Aorta (tissue), 5 donors: ENCODE measurements at places on chromosomes 16 and 17. TPM values are rescaled to one million over a fixed set of nuclear protein-coding genes. Genes with fewer than 3 reads are reported as not detected.

FOXN1 gene
- not detected for total RNA-seq

PLXDC1 gene
- 39.1 TPM for total RNA-seq

TOM1L1 gene
- 38.2 TPM for total RNA-seq

KRTAP4-12 gene
- total RNA-seq = not detected

DBNDD1 gene
- total RNA-seq = 1.1 TPM

KRTAP3-2 gene
- not detected for total RNA-seq

RUNDC3A gene
- total RNA-seq = not detected

- H3K27ac ChIP-seq = no peak overlapping the region
- no peaks in the 10 kb centered on the region for H3K4me1 ChIP-seq
- H3K36me3 ChIP-seq = no peaks in the 10 kb centered on the region
- peak; percentile 23 for DNase-seq
- no peaks in the 10 kb centered on the region for H3K27me3 ChIP-seq
These were observed 63.4 kb downstream of the LMF1 start for GRCh38 chr16:907361-907760.

GRCh38 chr16:22799113-22799512 is 14.8 kb upstream of the HS3ST2 start:
- no peaks in the 10 kb centered on the region for H3K27me3 ChIP-seq
- no peaks in the 10 kb centered on the region for H3K36me3 ChIP-seq
- DNase-seq = no peak
- H3K4me3 ChIP-seq = no peak overlapping the region
- no peaks in the 10 kb centered on the region for H3K4me1 ChIP-seq
- H3K27ac ChIP-seq = no peak overlapping the region

GRCh38 chr16:30418350-30419181 is 11.2 kb downstream of the ZNF771 start:
- H3K36me3 ChIP-seq = peaks cover 2% of the 10 kb centered on the region
- no peaks in the 10 kb centered on the region for H3K27me3 ChIP-seq
- H3K4me1 ChIP-seq = no peaks in the 10 kb centered on the region
- no peak overlapping the region for H3K27ac ChIP-seq

DNA sequence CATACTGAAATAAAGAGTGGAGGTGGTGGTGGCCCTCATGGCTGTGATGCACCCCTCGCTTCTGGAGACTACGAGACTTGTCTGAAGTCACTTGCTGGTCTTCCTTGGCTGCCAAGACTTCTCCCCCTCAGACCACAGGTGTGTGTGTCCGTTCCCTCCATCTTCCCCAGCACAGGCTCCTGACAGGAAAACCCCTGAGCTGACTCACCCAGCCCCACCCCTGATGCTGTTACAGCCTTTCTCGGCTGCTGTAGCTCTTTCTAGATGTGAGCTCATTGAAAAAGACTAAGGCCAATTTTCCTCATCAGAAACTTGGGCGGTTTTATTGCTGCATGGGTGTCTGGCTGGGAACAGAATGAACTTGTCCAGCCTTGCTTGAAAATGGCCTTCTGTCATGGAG is 296.9 kb downstream of the TMEM114 start:
- no peak for DNase-seq
- H3K27ac ChIP-seq = no peak overlapping the region
- H3K4me3 ChIP-seq = no peak overlapping the region
- no peaks in the 10 kb centered on the region for H3K36me3 ChIP-seq
- H3K27me3 ChIP-seq = no peaks in the 10 kb centered on the region

- DNase-seq = no peak
- H3K36me3 ChIP-seq = no peaks in the 10 kb centered on the region
- no peaks in the 10 kb centered on the region for H3K4me1 ChIP-seq
- no peak overlapping the region for H3K4me3 ChIP-seq
- no peak overlapping the region for H3K27ac ChIP-seq
These were observed 124.2 kb upstream of the KCNJ16 start for GRCh38 chr17:69950701-69951418.

DNA sequence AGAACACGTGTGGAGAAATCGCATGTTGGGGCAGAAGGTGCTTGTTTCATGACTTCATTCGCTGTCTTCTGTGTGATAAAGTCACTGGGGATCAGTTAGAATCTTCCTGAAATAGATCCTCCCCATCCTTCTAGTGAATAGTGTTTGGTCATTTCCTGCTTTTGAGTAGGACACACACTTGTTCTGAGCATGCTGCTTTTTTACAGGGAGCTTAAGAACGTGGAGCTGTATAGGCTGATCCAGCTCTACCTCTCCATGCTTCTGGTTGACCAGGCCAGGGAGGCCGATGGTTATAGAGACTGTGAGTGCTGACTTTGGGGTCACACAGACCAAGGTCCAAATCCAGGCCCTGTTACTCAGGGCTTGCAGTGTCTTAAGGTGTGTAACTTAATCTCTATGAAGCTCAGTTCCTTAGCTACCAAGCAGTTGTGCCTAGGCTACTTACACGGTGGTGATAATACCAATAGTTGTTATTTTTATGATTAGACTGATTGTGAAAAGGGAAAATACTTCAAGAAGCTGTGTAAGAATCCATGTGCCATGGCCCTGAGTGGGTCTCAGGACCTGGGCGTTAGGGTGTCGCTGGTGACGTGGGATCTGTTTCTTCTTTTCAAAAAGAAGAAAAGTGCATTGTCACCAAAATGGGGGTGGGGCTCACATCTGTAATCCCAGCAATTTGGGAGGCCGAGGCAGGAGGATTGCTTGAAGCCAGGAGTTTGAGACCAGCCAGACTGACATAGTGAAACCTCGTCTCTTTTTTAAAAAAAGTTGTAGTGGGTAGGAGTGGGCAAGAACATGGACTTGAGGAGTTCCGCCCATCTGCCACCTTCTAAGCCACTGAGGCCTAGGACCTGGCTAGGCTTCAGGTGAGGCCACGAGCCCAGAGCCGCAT is 64.1 kb upstream of the LGALS9 start:
- no peaks in the 10 kb centered on the region for H3K4me1 ChIP-seq
- H3K36me3 ChIP-seq = no peaks in the 10 kb centered on the region
- no peaks in the 10 kb centered on the region for H3K27me3 ChIP-seq
- no peak for DNase-seq
- no peak overlapping the region for H3K27ac ChIP-seq
- H3K4me3 ChIP-seq = no peak overlapping the region

GRCh38 chr17:9957244-9957643 is 52.2 kb upstream of the RCVRN start:
- no peaks in the 10 kb centered on the region for H3K27me3 ChIP-seq
- no peak overlapping the region for H3K27ac ChIP-seq
- no peaks in the 10 kb centered on the region for H3K4me1 ChIP-seq
- H3K36me3 ChIP-seq = no peaks in the 10 kb centered on the region
- DNase-seq = peak; percentile 13

- H3K4me3 ChIP-seq = no peak overlapping the region
- H3K4me1 ChIP-seq = no peaks in the 10 kb centered on the region
- no peaks in the 10 kb centered on the region for H3K27me3 ChIP-seq
- no peak for DNase-seq
These were observed 221.0 kb upstream of the CDH13 start for GRCh38 chr16:82405736-82406135.

DNA sequence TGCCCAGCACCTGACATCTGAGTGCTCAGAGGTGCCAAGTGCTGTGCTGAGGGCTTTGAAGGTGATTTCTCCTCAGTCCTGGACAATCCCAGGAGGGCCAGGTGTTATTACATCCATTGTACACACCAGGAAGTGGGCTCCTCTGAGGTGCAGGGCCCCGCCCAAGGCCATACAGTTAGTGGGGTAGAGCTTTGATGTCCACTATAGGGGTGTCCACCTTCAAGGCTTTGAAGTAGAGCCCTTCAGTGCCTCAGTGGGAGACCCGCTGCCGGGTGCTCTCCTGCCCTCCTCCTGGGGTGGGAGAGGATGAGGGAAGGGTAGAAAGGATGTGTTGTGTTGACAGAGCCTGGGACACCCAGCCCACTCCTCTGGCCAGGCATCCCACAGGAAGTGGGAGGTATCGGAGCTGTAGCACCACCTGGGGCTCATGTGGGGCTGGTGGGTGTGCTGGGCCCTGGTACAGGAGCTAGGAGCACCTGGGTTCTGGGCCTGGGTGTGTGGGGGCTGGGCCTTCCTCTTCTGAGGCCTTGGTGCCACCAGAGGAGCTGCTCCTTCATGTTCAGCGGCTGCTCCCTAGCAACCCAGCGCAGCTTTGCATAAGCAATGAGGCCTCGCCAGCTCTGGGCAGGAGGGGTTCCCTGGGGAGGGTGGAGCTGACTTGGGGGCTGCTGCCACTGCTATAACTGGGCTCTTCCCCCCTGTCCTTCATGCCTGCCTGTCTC is 7.4 kb downstream of the LASP1 start:
- H3K36me3 ChIP-seq = peaks cover 2% of the 10 kb centered on the region
- peaks cover 2% of the 10 kb centered on the region for H3K4me1 ChIP-seq
- no peaks in the 10 kb centered on the region for H3K27me3 ChIP-seq
- no peak overlapping the region for H3K4me3 ChIP-seq
- no peak for DNase-seq
- H3K27ac ChIP-seq = peak overlapping the region; percentile 78

DNA sequence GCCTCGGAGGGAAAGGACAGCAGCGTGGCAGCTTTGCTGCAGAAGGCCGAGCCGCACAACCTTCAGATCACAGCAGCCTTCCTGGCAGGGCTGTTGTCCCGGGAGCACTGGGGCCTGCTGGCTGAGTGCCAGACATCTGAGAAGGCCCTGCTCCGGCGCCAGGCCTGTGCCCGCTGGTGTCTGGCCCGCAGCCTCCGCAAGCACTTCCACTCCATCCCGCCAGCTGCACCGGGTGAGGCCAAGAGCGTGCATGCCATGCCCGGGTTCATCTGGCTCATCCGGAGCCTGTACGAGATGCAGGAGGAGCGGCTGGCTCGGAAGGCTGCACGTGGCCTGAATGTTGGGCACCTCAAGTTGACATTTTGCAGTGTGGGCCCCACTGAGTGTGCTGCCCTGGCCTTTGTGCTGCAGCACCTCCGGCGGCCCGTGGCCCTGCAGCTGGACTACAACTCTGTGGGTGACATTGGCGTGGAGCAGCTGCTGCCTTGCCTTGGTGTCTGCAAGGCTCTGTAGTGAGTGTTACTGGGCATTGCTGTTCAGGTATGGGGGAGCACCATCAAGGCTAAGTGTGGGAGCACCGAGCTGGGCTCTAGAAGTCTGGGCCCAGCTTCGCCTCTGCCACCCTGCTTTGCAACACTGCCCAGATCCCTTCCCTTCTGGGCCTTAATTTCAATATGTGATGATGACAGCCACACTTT is 18.6 kb downstream of the NOD2 start:
- no peaks in the 10 kb centered on the region for H3K4me1 ChIP-seq
- H3K36me3 ChIP-seq = no peaks in the 10 kb centered on the region
- peak; percentile 86 for DNase-seq

DNA sequence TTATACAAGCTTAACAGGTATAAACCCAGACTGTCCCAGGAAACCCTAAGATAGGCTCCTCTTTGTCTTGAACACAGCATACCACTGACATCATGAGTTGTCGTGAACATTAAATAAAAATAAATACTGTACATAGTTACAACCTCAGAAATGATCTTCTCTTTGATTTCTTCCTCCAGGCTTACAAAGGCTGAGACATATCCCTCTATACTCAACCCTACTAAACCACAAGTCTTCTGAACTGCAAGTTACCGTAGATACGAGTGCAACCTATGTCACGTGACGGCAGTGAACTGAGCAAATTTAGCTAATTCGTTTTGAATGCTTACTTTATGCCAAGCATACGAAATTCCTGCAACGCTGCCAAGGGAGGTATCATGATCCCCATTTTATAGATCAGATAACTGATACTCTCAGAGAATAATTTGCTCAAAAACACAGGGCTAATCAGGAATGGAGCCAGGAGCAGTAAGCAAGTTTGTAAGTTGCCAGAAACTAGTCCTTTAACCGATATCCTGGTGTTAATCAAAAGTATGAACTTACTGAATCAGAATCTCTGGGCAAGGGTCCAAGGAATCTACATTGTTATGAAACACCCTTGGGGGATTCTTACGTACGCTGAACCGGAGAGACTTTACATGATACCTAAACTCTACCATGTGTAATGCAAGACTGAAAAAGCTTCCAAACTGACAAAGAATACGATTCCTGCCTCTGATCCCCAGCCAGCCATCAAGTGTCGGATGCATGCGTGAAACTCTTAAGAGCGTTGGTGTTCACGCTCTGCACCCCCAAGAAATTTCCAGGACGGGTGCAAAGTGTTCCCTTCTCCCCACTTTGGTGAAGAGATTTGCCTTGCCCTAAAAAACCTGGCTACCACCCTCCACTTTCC is 106.2 kb downstream of the XYLT1 start:
- H3K27me3 ChIP-seq = no peaks in the 10 kb centered on the region
- no peak for DNase-seq
- no peak overlapping the region for H3K27ac ChIP-seq

DNA sequence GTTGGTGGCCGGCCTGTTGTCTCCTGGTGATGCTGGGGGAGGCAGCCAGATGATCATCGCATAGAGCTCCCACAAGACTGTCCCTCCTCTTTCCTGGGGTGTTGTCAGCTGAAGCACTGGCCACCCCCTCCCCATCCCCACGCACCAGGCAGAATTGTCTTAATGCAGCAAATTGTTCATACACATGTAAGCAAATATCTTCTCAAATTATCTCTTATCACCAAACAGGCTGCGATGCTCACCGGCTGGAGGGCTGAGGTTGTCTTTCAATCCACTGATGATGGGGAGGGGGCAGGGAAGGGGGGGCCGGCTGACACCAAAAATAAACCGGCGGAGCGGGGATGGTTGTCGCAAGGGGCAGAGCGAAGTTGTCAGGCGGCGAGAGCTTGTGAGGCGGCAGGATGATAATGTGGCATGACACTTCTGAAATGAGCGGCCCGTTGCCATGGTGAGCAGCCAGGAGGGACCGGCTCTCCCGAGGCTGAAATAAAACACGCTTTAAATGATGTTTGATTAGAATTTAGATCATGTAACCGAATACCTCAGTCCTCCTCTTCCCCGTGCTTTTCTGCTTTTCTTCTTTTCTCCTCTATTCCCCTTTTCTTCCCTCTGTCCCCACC is 59.8 kb downstream of the MRM1 start:
- DNase-seq = no peak
- H3K36me3 ChIP-seq = no peaks in the 10 kb centered on the region
- no peaks in the 10 kb centered on the region for H3K27me3 ChIP-seq
- no peaks in the 10 kb centered on the region for H3K4me1 ChIP-seq
- no peak overlapping the region for H3K27ac ChIP-seq

GRCh38 chr17:50604513-50604912 is 30.2 kb upstream of the ABCC3 start:
- DNase-seq = peak; percentile 83
- H3K36me3 ChIP-seq = no peaks in the 10 kb centered on the region
- no peaks in the 10 kb centered on the region for H3K27me3 ChIP-seq
- no peak overlapping the region for H3K27ac ChIP-seq
- no peak overlapping the region for H3K4me3 ChIP-seq
- no peaks in the 10 kb centered on the region for H3K4me1 ChIP-seq
